ENCODE measurements at places on chromosomes 7 and 10.

DNA sequence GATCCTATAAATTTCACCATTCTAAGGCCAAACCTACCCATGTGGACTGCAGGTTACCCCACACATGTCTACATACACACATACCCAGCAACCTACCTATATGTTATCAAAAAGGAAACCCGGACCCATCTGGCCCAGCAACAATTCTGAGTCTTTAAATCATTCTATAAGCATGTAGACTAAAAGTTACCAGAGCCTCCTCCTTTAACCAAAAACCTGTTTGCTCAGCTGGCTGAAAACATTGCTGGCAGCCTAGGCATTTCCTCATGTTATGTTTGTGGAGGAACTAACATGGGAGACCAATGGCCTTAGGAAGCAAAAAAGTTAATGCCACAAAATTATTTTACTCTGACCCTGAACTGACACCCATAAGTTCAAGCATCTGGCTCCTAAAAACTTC lies 5.3 kb upstream of the ADCK2 start:
- no peak for DNase-seq

GRCh38 chr10:104233817-104234216 lies 1.7 kb upstream of the CFAP43 start:
- no peak for DNase-seq

DNA sequence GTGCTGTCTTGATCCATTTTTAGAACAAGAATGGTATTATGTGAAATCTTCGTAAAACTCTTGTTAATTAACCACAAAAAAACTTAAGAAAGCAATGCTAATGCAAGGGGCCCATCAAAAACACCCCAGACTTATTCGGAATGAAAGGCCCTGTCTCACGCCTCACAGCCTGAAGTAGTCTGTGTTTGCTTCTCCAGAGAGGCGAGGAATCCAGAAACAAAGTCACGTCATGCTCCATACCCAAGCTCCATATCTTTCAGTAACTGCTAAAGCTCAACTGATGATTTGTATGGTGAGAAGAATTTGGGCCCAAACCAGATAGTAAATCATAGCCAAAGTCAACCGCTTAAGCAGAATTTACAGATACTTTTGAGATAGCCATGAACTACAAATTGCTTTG lies 155.4 kb downstream of the ATE1 start:
- DNase-seq: no peak

DNA sequence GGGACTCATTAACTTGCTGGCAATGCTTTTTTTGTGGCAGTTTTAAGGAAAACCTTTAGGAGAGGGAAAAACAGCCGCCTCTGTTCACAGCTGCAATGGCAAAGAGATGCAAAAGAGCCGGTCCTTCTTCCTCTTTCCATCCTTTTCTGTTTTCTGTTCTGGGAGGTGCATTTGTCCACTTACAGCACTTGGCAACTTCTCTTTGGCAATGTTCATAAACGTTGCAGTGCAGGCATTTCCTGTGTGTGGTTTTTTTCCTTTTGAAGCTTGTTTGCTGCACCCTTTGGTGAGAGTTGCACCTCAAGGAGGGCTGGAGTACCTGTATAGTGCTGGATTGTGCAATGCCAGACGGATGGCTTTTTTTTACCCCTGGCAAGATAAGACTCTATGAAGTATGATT lies 53.9 kb upstream of the HABP2 start:
- no peak for DNase-seq

GRCh38 chr10:21260066-21260465 lies 265.4 kb downstream of the SKIDA1 start:
- no peak for DNase-seq

- peak; percentile 38 for DNase-seq
These were observed 412 bp upstream of the PPIA start for GRCh38 chr7:44796034-44796503.

- DNase-seq: no peak
These were observed 37.0 kb upstream of the NANOS1 start for GRCh38 chr10:118992496-118992895.

- DNase-seq: no peak
These were observed 250.4 kb downstream of the ELMO1 start for GRCh38 chr7:37198041-37198905.

DNA sequence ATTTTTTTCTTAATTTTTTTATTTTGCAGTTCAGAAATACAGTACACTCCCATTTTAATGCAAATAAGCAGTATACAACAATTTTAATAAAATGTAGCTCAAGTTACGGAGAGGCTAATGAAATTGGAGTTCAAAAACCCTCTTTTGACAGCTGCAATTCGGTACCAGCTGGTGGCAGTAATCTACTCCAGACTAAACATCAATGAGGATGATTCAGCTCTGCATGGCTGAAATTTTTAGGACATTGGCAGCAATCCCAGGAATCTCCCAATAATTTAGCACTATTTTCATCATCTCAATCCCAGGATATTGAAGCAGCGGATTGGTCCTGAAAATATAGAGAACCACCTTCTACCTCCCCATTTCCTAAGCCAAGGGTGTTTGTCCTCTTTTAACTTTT lies 278.8 kb downstream of the CACNA2D1 start:
- DNase-seq: peak; percentile 83

- no peak for DNase-seq
These were observed at the start of gene AKR1C3 for GRCh38 chr10:5094265-5095205. TSS of gene AKR1C3 (plus strand) at chr10:5094414. CDS start at chr10:5094445, 31 bp downstream.

DNA sequence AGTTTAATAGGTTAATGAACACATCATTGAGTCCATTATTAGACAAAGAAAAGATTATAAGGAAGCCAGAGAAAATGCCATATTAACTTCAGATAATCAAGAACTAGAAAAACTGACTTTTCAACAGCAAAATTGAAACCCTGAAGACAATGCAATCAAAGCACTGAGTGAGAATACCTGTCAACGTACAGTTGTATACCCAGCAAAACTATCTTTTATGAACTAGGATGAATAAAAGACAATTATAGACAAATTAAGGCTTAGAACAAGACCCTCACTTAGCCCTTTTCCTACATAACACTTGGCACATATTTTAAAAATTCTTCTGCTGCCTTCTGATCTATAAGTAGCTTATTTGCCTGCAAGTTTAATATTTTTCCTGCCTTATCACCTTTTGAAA lies 19.0 kb upstream of the DGKI start:
- no peak for DNase-seq

DNA sequence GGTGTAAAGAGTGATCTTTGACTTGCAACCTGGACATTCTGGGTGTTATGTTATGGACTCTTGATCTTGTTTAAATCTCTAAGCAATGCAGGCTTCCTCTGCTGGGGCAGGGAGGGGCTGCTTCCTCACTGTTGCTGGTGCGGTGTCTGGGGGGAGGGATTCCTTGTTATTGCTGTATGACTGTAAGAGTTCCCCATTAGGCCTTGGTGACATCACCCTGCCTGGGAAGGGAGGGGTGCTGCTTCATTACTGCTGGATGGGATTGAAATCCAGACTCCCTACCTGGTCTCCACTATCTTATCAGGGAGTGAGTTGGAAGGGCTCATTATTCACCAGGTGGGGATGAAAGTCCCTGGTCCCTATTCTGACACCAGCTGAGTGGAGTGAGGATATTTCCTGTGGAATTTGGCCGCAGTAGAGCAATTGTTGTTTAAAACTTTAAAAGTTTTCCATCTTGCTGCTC lies 8.8 kb downstream of the OGDH start:
- DNase-seq: no peak

GRCh38 chr10:74771054-74771453 lies 55.3 kb upstream of the KAT6B start:
- no peak for DNase-seq

- DNase-seq: no peak
These were observed 14.7 kb downstream of the SPAM1 start for GRCh38 chr7:123939784-123940183.

DNA sequence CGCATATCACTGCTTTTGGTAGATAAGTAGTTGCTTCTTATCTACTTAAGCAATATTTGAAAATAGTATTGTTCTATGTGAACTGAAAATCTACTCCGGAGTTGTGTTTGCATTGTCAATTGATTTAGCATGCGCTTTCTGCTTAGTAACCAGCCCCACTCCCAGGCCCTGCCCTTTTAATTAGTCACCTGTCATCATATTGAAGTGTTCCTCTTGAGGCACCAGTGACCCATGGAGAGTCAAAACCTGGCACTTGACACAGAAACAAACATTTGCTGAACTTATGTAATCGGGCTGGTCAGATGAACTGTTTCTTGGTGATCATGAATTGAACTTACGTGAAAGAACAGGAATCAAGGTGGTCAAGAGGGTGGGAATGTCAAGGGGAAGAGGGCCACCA lies 27.8 kb upstream of the CDHR3 start:
- no peak for DNase-seq

DNA sequence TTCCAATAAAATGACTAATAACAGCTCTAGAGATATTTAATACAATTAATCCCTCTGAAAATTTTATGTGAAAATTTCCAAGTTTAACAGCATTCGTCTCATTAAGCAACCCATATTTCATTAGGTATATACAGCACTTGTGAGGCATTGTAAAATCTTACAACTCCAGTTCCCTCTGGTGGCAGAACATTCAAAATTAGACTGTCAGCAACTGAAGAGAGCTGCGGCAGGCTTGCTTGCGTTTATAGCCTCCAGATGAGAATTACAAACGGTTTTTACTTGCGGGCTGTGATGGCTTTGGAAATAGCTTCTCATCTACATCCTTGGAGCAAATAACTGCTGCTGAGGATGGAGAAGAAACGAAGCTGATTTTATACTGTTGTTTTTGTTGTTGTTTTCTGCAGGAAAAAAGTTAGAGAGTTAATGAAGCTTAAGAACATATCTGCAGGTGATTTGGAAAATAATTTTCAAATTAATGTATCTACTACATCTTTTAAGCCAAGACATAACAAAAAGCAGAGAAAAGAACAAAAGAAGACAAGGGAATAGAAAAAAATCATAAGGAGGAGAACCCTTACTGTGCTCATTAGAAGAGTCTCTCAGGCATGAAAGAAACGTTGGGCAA lies 171.3 kb downstream of the MAGI2 start:
- peak; percentile 74 for DNase-seq

DNA sequence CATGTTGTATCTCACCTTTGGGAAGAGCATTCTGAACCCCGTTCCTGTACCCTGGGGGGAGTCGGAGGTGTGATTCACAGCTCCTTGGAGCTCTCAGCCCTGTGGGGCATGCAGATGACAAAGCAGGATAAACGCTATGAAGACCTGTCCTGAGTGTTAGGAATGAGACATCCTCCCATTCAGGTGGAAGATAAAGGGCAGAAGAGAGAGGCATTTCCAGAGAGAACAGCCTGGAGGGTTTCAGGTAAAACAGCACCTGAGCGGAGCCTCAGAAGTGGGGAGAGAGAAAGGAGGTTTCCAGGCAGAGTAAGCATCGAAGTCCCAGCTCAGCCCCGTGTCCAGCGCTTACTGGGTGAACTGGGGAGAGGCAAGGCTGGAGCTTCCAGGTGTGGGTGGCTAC lies 288.9 kb downstream of the KLF6 start:
- no peak for DNase-seq

DNA sequence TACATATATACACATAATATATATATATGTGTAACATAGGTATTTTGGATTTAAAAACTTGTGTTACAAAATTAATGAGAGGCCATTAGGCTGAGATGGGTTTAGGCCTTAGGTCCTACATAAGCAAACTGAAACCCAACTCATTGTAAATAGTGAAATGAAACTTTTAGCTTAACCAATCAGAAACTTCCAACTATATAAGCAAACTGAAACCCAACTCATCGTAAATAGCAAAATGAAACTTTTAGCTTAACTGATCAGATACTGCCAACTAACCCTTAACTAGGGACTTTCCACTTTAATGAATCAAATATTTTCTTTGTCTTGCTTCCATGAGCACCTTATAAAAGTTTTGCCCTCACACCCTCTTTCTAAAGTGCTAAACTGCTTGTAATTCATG lies 17.3 kb upstream of the SAMD9L start:
- DNase-seq: no peak

DNA sequence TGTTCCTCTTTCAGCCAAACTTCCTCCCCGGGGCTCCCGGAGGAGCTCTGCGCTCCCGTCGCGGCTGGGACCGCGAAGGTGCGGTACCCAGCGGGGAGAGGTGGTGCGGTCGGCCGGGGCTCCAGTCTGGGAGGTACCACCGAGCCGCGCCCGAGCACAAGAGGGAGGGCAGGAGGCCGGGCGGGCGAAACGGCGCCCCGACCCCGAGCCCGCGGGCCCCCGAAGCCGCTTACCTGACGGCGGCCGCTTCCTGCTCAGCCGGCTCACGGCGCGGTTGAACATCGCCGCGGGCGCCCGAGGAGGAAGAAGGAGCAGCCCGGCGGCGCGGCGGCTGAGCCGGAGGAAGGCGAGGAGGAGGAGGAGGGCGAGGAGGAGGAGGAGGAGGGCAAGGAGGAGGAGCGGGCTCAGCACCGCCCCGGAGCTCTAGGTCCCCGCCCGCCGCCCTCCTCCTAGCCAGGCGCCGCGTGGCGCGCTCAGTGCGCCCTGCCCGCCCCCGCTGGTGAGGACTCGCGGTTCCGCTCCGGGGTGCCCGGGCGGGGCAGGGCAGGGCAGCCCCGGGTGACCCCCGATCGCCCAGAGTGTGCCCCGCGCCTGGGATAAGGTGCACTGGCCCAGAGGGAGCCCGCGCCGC lies at the start of gene RGS10:
TSS of gene RGS10 (minus strand) at position 363 of the 631 bp plus-strand sequence. CDS start at position 282, 81 bp downstream.
- peak; percentile 51 for DNase-seq

GRCh38 chr10:118500477-118501104 lies 94.9 kb downstream of the PRLHR start:
- DNase-seq: no peak

GRCh38 chr7:41977151-41977651 lies 259.8 kb downstream of the GLI3 start:
- DNase-seq: peak; percentile 51

GRCh38 chr7:92304406-92304893 lies 58.7 kb downstream of the ANKIB1 start:
- DNase-seq: no peak

GRCh38 chr7:158310924-158311666 lies 276.5 kb downstream of the PTPRN2 start:
- no peak for DNase-seq

GRCh38 chr7:51261950-51262795 lies 54.4 kb downstream of the COBL start:
- DNase-seq: no peak

GRCh38 chr7:118793582-118793981 lies 569.1 kb downstream of the ANKRD7 start:
- no peak for DNase-seq

GRCh38 chr7:42688056-42688371 lies 223.9 kb downstream of the C7orf25 start:
- no peak for DNase-seq

- no peak for DNase-seq
These were observed 322.0 kb upstream of the SEMA3D start for GRCh38 chr7:85508642-85509410.

DNA sequence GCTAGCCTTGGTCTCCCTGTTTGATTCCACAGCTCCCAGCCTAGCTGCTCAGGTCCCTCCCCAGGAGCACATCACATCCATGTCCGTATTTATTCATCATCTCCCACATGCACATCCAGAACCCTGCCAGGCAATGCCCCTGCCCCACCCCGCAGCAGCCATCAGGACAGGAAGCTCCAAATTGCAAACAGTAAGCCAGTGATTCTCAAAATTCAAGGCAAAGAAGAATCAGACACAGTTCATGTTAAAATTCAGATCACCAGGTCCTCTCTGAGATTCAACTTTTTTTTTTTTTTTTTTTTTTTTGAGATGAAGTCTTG lies 17.7 kb downstream of the LRRC20 start:
- no peak for DNase-seq

GRCh38 chr10:93437086-93437945 lies 44.8 kb downstream of the MYOF start:
- peak; percentile 37 for DNase-seq

- DNase-seq: no peak
These were observed 525.0 kb upstream of the ADARB2 start for GRCh38 chr10:2262333-2262732.

GRCh38 chr7:36827726-36828703 lies 103.7 kb upstream of the AOAH start:
- DNase-seq: no peak

GRCh38 chr7:139571190-139571589 lies 47.7 kb downstream of the CLEC2L start:
- DNase-seq: no peak
